ENCODE measurements at places on chromosomes 13 and 19.

DNA sequence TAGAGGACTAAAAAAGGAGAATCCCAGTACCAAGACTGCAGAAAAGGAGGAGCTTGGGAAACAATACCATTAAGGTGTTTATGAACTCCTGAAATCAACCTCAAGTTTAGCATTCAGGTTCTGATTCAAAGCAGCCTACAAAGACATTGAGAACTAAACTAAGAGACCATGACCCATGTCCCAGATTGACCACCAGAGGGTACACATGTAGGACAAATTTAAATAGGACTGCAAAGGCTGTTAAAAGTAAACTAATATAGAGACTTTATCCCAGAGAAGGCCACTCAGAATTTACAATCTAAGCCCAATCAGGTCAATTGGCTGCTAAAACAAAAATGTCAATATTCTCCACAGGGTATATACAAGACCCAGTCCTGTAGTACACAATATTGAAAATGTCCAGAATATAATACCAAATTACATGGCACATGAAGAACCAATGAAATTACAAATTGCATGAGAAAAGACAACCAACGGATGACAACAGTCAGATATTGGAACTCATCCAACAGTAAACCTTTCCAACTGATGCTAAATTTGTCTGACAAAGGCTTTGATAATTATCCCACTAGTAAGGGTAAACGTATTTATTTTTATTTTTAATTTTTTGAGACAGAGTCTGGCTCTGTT, 682.4 kb downstream of the UQCRFS1 start:
- no peak for DNase-seq

GRCh38 chr19:5588441-5588840, 20.7 kb upstream of the TINCR start:
- no peak for DNase-seq

DNA sequence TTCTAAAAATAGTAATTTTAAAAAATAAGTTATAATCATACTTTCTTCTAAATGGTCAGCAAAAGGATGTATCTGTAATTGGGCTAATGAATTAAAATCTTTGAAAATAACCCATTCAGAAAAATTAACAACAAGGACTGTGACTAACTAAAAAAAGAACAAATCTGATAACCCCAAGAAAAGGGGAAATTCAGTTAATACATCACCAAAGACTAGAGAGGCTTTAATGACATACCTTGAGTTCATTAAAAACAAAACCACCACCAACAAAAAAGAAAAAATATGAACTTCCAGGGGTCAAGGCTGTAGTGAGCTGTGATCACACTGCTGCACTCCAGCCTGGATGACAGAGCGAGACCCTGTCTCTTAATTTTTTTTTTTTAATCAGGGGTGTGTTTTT, 121.8 kb downstream of the TBC1D4 start:
- no peak for DNase-seq

- no peak for DNase-seq
Observed at GRCh38 chr19:32647361-32647760, 27.6 kb downstream of the ANKRD27 start.

All from activated CD4-positive, alpha-beta T cell treated with anti-CD3 and anti-CD28 coated beads, Interleukin-2, Interleukin-6, amounts not matched to agents 100 ng/mL and 50 ng/mL, durations not matched to agents 16 hours and 8 hours (primary cell).